CD4-positive, alpha-beta T cell treated with Interleukin-4 for 4 hours (primary cell): ENCODE measurements at places on chromosomes 1 and 21.

DNA sequence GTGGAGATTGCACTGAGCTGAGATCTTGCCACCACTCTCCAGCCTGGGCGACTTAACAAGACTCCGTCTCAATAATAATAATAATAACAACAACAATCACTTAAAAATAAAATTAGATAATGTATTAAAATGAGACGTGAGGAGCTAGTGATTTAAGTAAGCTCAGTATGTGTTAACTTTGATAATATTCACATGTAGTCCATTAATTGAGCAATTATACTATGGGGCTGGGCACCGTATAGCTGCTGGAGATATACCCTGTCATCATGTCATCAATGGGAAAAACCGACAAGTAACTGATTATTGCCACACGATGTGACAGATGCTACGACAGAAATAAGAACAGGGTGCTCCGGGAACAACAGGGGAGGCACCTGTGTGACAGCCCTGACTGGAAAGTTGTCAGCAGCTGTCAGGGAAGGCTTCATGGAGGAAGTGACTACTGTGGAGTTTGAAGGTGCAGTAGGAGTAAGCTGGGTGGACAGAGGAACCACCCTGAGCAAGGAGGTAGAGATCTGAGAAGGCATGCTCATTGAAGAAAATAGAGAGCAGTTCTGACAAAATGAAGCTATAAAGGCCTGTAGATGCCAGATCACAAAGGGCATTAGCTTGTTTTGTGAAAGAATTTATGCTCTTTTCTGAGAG, 924 bp upstream of the CAMSAP2 start:
- DNase-seq = no peak

- no peak for DNase-seq
Measured at GRCh38 chr1:65332821-65333220, 23.5 kb downstream of the DNAJC6 start.

- DNase-seq = no peak
Measured at GRCh38 chr21:24289539-24289938, 1317.7 kb downstream of the MRPL39 start.

DNA sequence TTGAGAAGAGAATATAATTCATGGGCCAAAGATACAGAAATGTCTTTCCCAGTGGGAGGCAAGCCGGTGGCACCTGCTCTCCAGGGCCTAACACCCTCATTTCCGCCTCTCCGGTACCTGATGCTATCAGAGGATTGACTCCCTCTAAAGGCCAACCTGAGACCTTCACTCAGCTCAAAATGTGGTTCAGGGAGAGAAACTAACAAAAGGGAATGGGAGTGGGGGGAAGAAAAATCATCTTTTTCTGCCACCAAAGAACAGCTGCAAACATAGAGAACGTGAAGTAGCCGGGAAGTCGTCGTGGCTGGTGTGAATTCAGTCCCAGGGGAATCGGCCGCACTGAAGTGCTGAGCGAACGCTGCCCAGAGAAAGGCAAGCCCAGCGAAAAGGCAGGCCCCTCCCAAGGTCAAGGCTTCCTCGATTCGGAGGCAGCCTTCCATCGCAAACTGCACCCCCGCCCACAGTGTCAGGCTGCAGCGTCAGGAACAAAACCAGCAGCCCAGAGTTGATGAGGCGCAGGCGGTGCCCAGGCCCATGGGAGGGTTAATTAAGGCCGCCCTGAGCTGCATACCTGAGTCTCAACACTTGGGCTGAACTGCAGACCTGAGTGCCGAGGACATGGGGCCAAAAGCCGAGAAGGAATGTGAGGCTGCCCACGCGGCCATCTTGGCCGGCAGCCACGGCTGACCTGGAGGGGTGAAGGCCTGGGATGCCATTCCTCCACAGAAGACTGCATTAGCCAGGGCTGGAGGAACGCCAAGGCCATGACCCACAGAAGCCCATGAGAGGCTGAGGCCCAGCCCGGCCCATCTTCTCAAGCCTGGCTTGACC, 160.2 kb downstream of the PSMG1 start:
- DNase-seq = no peak

- no peak for DNase-seq
Measured at GRCh38 chr1:230215031-230215430, 148.0 kb downstream of the GALNT2 start.

- no peak for DNase-seq
Measured at GRCh38 chr1:44272992-44273391, 59.7 kb downstream of the DMAP1 start.

DNA sequence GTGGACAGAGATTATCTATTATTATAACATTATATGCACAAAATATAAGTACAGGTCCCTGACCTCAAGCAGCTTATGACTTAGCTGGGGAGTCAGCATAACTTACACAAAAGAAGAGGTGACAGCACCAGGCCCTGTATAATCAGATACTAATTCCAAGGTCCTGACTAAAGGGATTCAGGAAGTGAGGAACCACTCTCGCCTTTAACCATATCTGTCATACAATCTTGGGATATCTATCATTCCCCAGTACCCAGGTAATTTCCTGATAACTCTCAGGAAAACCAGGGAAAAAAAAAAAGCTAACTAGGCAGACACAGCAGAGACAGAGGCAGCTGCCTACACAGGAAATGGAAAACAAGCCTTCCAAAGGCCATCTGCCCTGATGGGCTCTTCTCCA, 78.5 kb upstream of the CAMK1G start:
- DNase-seq = no peak

GRCh38 chr1:110291241-110292030, 47.7 kb upstream of the RBM15 start:
- DNase-seq = no peak

- no peak for DNase-seq
Measured at GRCh38 chr1:2104621-2105427, 54.6 kb downstream of the PRKCZ start.

GRCh38 chr21:25647647-25648046, 8.6 kb downstream of the JAM2 start:
- no peak for DNase-seq
